ENCODE measurements at places on chromosomes 12 and 14.

- no peak for DNase-seq
Measured at GRCh38 chr12:2118481-2119255, 65.9 kb downstream of the CACNA1C start.

GRCh38 chr14:54556535-54556934 is 10.4 kb upstream of the SAMD4A start:
- no peak for DNase-seq

DNA sequence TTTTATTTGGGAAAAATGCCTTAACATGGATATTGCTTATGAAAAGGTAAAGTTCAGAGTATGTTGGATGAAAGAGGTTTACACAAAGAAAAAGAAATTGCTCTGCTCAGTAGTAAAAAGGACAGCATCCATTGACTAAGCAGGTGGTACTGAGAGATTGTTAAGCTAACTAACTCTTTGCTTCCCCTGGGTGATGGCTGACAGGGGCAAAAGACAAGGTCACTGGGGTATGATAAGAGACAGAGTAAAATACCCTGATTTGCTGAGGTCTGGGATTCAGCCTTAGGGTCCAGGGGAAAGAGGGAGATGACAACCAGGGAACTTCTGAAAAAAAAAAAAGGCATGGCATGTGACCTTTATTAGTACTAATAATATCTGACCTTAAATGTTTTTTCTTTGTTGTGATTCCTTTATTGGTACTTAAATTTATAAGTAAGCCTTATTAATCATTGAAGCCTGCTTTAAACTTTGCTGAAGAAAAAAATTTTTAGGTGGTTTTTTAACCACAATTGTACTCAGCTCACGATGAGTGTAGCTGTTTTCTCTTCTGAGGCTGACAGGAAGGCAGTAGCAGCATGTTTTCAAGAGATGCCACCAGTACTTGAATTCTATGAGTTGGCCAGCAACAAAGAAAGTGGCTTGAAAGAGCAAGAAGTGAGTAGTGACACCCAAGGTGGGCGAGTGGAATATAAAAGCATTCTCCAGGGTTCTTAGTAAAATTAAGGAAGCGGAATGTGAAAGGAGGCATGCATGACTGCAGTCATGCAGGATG is 43.7 kb upstream of the KITLG start:
- DNase-seq, result no peak

GRCh38 chr12:45435945-45436710 is 220.2 kb downstream of the ANO6 start:
- no peak for DNase-seq

DNA sequence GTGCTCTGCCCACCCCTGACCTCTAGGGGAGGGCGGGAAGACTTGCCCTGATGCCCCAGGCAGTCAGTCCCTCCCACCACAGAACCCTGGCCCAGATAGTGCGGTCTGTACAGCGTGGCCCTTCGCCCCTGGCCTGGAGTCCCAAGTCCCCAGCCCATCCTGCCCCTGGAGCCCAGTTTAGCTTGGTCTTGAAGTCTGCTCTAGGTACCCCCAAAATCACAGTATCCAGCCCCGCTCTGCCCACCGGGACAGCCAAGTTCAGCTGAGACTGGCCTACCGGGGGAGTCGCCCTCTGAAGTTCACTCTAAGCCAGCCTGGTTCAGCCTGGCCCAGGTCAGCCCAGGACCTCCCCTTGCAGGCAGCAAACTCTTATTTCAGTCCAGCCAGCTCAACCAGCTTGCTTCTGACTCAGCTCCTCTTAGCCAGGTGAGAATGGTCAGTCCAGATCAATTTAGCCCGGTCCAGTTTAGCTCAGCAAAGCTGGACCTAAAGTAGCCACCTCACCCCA is 75.9 kb downstream of the TMEM121 start:
- DNase-seq, result no peak

- DNase-seq, result no peak
Measured at GRCh38 chr14:58638231-58639197, 752 bp downstream of the DACT1 start.

- no peak for DNase-seq
Measured at GRCh38 chr12:58880639-58881038, 39.7 kb downstream of the LRIG3 start.

- no peak for DNase-seq
Measured at GRCh38 chr12:123754041-123754772, 7.9 kb upstream of the DNAH10 start.

GRCh38 chr14:68643673-68644072 is 149.2 kb downstream of the ZFP36L1 start:
- DNase-seq, result no peak

- DNase-seq, result no peak
Measured at GRCh38 chr12:7961395-7962178, 25.6 kb upstream of the SLC2A3 start.

- DNase-seq, result no peak
Measured at GRCh38 chr12:114400925-114401324, 5.0 kb downstream of the TBX5 start.

DNA sequence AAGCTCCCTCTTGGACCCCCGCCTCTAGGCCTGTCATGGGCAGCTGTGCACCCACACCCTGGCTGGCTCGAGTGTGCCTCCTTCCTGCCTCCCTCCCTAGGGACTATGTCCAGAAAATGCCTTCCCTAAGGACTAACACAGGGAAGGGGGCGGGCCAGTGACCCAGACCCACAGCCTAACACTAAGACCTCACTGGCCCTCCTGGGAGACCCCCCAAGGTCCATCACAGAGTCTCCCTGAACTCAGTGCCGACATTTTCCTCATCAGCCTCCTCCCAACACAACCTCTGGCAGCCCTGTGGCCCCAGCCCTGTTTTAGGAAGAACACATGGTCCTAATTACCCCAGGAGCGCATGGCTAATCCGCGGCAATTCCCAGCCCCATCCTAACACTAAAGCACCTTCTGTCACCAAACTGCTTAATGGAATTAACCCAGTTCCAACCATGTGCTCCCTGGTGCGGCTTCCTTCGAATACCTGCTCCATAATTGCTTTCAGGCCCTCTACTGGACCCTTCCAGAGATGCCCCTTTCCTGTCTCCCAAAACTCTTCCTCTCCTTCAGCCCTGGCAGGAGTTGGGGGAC is 5.6 kb downstream of the MSI1 start:
- no peak for DNase-seq

GRCh38 chr14:54922598-54922997 is 20.0 kb upstream of the GCH1 start:
- DNase-seq, result no peak

- DNase-seq, result no peak
Measured at GRCh38 chr12:27645671-27646070, 50.6 kb upstream of the REP15 start.

DNA sequence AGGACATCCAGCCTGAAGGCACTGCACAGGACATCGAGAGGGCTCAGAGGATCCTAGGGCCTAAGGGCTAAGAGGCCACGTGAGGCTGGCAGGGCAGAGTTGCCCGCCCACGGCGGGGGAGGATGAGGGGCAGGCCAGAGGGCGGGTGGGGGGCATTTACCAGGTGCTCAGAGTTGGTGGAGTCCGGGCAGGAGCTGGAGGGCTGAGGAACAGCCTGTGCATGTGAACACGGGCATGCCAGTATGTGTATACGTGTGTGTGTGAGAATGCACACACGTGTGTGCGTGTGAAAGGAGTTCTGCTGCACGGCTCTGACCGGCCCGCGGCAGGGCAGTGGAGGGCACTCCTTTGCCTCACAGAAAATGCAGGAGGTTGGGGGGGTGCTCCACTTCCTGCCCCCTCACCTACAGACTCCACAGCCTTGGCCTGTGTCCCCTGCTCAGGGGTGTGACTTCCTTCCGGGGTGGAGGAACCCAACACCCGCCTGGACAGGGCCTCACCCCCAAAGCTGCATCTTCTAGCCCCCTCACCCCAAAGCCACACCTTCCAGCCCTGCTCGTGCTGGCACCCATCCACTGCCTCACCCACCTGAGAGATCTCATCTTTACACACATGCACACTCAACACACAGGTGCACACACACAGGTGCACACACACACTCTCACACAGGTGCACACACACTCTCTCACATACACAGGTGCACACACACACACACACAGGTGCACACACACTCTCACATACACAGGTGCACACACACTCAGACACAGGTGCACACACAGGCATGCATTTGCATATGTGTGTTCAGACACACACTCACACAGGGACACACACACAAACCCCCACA is 11.8 kb upstream of the GPR132 start:
- DNase-seq, result no peak

- DNase-seq, result no peak
Measured at GRCh38 chr12:9866860-9867269, 2.3 kb downstream of the CLEC2B start.

DNA sequence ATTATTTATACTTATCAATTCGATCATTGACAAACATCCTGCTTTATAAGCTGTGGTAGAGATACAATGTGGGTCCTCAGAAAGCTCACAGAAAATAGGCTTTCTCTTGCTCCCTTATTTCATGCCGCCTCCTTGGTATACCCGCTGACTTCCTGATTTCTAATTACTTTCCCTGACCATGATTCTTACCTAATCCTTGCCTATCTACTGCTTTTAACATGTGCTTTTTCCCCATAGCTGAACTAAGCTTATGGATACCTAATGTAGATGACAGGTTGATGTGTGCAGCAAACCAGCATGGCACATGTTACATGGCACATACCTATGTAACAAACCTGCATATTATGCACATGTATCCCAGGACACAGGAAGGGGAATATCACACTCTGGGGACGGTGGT is 65.1 kb downstream of the ITPR2 start:
- no peak for DNase-seq

DNA sequence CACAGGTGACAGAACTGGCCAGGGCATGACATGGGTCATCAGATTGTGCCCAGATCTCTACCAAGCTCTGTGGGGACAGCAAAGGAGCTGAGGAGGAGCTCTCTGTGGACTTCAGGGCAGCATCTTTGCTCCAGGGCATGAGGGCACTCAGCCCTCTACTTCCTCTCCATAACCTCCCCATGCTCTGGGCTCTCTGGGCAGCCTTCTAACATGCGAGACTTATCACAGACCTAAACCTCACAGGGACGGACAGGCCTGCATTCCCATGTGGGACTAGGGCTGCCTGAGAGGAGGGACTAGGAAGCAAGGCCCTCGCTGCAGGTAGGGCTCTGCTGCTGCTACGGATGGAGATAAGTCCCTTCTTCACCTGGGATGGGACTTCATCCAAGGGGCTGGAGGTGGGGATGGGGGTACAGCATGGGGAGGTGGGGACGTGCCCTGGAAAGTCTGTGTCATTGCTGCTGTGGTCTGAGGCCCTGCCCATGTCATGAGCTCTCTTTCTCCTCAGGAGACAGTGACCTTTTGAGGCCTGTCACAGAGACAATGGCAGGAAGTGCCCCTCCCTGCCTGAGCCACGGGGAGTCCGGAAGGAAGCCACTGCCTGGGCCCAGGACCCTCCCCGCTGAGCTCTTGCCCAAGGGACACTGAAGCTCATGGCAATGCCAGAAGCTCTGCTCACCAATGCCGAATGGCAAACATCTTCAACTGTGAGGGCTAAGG is 44.1 kb downstream of the PITPNM2 start:
- no peak for DNase-seq

DNA sequence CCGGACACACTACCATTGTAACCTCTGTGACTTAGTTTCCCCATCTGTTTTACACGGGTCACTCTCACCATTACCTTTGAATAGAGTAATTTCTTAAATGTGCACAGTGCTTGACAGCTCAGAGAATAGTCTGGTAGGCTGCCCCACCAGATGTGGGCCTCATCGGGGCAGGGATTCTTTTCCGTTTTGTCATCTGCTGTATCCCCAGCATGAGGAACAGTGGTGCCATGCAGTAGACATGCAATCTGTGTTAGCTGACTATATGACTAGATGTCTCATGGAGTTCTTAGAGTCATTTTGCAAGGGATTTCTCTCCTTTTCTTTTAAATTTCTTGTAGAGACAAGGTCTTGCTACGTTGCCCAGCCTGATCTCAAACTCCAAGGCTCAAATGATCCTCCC is 44.9 kb upstream of the PLEKHG3 start:
- no peak for DNase-seq

GRCh38 chr14:99950181-99950580 is 115.0 kb upstream of the EVL start:
- DNase-seq, result no peak

- no peak for DNase-seq
Measured at GRCh38 chr12:14024591-14024990, 43.2 kb upstream of the GRIN2B start.

GRCh38 chr12:41277100-41277945 is 89.2 kb downstream of the PDZRN4 start:
- peak; percentile 60 for DNase-seq

DNA sequence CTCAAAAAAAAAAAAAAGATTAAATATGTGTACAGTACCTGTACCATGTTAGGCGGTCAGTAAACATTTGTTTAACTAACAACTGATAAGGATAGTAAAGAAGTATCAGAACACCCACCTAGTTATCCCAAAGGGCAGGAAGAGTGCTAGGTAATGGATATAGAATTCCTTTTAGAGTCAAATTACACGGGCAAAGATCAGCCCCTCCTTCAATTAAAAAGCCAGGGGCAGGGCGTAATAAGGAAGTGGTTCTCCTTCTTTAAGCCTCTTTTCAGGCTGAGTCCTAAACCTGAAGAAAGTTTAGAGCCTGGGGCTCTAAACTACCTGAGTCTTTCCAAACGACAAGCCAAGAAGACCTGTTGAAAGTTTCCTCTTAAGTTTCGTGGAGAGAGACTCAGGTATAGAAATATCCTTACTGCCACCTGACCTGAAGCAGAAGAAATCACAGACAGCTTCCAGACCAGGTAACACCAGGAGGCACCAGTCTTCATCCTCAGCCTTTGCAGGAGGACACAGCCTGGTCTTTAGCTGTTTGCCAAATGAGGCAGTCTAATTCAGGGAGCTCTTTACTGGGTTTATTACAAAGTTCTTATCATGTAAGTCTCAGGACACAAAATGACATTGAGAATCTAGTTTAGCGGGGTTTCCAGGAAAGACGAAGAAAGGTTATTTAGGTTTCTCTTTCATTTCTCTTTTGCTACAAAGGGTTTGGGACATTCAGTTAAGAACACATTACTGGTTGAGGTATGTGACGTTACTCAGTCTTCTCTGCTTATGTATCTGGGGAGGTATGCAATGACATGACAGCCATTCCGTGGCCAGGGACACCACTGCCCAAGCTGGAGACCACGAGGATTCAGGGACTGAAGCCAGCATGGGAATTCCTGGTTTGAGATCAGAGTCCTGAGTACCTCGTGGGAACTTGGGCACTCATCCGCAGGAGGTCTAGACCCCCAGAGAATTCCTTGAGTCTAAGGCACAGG is at the start of gene BCL2L14:
Gene BCL2L14, plus strand, starts transcription at position 266 of the 983 bp plus-strand sequence. CDS start 8,367 bp downstream, outside the sequence.
- DNase-seq, result no peak

DNA sequence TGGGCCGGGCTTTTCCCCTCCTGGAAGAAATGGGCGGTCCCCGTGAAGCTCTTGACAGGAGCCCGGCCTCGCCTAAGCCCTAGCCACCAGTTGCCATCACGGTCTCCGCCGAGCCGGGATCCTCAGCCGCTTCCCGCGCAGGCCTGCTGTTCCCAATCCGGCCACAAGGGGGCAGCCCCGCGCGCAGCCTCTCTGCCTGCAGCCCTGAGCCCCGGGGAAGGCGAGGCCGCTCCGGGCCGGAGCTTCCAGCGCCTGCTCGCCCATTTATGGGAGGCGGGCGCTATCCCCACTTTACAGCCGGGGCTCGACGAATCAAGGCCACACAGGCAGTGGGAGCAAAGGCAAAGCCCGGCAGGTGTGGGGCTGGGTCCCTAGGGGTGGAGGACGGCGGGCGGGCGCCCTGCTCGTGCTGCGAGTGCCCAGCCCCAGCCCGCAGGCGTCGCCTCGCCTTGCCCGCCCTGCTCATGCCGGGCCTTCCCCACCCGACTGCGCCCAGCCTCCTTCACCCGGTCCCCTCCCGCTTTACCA is 61.5 kb downstream of the LGMN start:
- DNase-seq, result peak; percentile 79

GRCh38 chr12:76072568-76072967 is 11.9 kb downstream of the NAP1L1 start:
- DNase-seq, result no peak

GRCh38 chr14:69237584-69237983 is 22.4 kb upstream of the GALNT16 start:
- no peak for DNase-seq
